ENCODE measurements at places on chromosomes 5 and 9.

GRCh38 chr9:131043646-131044045 is 34.7 kb downstream of the LAMC3 start:
- ATAC-seq, result no peak

DNA sequence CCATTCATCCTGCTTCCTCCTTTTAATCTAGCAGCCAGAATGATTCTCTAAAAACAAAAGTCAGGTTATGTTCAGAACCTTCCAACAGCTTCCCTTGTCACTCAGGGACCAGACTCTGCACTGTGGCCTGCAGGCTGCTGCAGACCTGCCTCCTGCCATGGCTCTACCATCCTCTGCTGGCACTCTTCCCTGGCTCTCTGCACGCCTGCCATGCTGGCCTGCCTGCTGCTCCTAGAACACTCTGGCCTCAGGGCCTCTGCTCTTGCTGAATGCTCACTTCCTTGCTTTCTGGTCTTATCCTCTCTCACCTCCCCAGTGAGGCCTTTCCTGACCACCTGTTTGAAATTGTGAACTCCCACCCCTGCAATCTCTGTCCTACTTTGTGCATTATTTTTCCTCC is 149.4 kb downstream of the CD180 start:
- ATAC-seq, result no peak

GRCh38 chr9:99401680-99402504 is 179.8 kb downstream of the SEC61B start:
- ATAC-seq, result no peak

DNA sequence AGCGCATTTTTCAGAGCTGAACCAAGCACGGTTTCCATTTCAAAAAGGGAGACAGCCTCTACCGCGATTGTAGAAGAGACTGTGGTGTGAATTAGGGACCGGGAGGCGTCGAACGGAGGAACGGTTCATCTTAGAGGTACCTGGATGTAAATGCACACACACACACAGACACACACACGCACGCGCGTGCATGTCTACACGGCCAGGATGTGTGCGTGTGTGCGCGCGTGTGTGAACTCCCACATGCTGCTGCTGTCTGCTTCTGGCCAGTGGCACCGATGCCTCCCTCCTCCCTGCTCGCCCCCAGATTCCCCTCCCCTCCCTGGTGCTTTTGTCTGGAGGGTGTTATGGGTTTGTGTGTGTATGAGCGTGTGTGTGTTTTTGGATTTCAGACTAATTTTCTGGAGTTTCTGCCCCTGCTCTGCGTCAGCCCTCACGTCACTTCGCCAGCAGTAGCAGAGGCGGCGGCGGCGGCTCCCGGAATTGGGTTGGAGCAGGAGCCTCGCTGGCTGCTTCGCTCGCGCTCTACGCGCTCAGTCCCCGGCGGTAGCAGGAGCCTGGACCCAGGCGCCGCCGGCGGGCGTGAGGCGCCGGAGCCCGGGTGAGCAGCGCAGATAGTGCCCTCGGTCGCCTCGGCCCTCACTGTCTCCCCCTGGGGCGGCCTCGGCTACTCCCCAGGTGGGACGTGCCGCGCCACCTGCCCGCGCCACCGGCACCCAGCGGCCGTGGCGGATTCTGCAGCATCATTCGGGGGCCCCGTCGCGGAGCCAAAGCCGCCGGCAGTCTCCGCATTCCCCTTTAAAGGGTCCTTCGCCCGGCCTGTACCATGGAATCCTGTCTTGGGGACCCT is at the start of gene NTRK2:
TSS of gene NTRK2 (plus strand) at position 442 of the 850 bp plus-strand sequence. CDS start 1,020 bp downstream, outside the sequence.
- no peak for ATAC-seq

GRCh38 chr5:154015071-154015693 is 23.5 kb downstream of the FAM114A2 start:
- no peak for ATAC-seq

DNA sequence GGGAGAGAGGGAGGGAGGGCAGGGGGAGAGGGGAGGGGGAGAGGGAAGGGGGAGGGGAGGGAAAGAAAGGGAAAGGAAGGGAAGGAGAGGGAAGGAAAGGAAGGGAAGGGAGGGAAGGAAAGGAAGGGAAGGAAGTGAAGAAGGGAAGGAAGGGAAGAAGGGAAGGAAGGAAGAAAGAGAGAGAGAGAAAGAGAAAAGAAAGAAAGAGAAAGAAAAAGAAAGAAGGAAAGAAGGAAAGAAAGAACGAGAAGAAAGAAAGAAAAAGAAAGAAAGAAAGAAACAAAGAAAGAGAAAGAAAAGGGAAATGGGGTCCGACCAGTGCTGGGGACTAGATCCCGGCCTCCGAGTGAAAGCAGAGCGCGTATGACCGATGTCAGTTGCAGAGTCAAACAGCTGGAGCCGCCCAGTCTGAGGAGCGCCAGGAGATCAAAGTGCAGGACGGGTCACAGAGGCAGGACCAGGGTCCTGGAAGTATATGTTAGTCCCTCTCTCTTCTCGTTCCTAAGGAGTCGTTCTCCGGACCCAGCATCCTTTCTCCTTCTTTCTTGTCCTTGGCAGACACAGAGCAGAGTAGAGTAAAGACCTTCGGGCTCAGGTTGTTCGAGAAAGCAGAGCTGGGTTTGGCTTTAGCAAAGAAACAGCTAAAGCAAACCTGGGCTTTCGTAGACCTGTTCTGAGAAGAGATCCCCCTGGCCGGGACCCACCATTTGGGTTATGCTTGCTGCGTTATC is 305.4 kb upstream of the MSX2 start:
- ATAC-seq, result no peak

DNA sequence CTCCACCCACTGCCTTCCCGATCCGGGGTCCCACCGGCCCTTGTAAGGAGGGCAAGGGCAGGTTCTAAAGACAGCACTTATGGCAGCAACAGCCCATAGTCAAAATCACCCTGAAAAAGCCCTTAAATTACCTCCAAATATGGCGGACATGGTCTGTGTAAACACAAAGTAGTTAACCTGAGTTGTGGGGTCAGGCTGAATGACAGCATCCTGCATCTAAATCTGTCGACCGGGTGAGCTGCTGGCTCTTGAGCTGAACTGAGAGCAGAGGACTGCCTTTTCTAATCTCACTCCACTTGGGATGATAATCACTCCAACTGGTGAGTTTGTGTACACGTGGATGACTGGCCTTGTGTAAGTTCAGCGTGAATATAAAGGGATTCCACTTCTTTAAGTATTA is 249.6 kb downstream of the DENND1A start:
- no peak for ATAC-seq

- ATAC-seq, result no peak
Observed at GRCh38 chr9:33151007-33151557, 16.1 kb downstream of the B4GALT1 start.

DNA sequence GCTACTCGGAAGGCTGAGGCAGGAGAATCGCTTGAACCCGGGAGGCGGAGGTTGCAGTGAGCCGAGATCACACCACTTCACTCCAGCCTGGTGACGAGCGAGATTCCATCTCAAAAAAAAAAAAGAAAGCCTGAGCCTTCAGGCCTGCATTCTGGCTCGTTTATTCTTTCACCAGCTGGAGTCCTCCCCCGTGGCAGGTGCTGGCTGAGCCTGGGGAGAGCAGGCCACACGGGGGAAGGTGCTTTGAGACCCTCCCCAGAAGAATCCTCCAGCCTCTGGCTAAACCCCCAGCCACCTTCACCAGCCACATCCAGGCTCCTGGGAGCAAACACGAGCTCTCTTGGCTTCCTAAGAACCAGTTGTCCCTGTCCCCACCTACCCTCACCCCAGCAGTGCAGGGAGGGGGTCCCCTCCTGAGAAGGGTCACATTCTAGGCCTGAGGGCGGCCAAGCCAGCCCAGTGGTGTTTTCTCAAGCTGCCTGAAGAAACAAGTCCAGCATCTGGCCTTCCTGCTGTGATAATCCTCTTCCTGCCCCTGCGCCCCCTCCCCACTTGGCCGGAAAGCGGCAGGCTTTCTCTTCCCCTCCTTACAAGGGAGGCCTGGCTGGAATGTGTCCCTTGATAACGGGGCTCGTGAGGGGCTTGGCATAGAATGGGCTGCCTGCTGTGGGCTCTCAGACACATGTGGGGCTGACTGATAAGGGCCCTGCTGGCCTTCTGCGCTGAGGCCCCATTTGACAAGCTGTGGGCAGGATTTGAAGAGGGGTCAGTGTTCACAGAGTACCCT is 41.5 kb downstream of the PLPP7 start:
- no peak for ATAC-seq

GRCh38 chr5:144958002-144958401 is 787.3 kb downstream of the KCTD16 start:
- ATAC-seq, result no peak

DNA sequence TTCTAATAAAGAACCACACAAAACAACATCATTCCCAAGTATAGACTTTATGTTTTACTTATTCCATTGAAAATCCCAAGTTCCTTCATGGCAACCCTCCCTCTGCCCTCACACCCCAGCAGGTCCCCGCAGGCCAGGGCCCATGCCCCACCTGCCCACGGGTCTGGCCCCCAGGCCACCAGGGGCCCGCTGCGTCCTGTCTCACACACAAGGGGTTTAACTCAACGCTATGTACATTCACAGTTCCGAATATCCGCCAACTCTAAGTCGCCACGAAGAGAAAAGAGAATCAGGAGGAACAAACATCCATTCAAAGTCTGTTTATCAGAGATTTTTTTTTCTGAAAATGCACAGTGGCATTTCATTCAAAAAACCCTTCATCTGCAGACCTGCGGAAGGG is 16.2 kb upstream of the SLC6A3 start:
- ATAC-seq, result no peak

GRCh38 chr5:136258463-136258862 is 65.5 kb upstream of the SMIM32 start:
- ATAC-seq, result no peak

DNA sequence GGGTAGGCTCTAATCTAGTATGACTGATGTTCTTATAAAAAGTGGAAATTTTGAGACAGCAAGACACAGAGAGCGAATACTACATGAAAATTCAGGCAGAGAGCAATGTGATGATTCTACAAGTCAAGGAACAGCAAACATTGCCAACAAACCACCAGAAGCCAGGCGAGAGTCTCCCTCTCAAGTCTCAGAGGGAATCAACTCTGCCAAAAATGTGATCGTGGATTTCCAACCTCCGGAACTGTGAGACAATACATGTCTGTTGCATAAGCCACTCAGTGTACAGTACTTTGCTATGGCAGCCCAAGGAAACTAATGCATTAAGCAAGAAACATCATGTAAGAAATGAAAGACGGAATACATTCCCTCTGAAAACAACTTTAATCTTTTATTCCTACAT is 52.1 kb upstream of the CCNG1 start:
- no peak for ATAC-seq

- ATAC-seq, result no peak
Observed at GRCh38 chr9:9625248-9625647, 987.6 kb downstream of the PTPRD start.

GRCh38 chr9:27801545-27801944 is 228.3 kb upstream of the C9orf72 start:
- no peak for ATAC-seq

GRCh38 chr5:364497-364896 is 43.0 kb downstream of the AHRR start:
- ATAC-seq, result no peak

DNA sequence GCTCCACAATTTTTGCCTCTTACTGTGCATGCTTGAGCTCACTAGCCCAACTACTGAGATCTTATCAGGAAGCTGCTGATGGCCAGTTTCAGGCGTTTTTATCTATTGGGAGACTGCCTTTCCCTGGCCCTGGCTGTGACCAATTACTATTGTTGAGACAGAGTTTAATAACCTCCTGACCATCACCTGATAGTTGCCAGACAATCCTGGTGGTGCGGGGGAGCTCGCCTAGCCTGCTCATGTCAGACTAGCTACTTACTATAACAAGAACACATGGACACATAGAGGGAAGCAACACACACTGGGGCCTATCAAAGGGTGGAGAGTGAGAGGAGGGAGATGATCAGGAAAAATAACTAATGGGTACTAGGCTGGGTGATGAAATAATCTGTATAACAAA is 13.0 kb upstream of the OXCT1 start:
- no peak for ATAC-seq

DNA sequence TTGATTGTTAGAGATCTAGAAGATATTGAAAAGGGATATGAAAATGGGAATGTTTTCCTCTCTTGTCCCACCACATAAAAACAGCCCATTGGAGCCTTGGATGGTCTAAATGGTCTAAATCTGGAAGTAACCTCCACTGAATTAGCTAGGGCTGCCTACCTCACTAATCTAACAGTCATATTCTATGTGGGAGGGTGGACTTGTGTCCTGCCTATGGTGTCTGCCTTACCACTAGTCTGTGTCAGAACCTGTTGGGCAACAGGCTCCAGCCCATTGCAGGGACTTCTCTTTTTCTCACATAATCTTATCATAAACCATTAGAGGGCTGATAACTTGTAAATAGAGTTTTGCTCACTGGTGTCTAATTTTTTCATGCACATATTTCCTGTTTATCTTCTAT is 548.8 kb upstream of the CDH18 start:
- no peak for ATAC-seq

GRCh38 chr9:84953797-84954705 is 284.5 kb downstream of the NTRK2 start:
- no peak for ATAC-seq

- ATAC-seq, result no peak
Observed at GRCh38 chr5:10663489-10664179, 97.4 kb downstream of the DAP start.

DNA sequence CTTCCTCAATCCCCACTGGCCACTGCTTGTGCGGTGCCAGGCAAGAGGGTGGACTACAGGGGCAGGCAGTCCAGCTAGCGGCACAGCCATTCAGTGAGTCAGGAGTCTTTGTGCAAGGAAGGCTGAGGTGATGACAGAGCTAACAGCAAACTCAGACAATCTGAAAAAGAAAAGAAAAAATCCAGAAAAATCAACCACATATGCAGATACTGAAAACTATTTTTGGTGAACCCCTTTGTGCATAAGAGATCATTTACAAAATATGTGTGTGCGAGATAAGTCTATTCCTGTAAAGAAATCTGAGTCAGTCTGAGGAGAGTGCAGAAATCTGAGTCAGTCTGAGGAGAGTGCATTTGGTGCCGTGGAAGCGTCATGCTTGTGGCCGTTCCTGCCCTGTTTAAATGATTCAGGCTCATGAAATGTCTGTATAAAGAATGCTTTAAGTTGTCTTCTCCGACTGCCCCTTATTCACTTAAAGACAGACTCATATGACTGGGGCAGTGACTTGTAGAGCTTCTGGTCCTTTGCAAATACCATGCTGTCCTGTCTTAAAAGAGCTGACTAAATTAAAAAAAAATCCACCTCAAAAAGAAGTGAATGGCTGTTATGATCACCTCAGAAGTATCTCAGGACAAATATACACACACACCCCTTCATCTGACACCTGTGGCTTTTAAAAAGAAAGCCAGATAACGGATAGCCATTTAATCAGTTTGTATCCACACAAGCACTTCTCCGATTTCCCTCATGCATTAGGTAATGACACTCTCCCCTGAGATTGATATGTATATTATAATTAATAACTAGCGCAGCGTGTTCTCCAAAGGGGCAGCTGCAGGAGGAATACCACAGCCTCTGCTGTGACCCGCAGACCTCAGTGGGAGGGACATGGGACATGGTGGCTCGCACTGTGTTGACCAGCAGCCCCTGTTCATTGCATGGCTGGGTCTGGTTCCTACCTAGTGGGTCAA is 47.3 kb downstream of the TRIO start:
- no peak for ATAC-seq

- no peak for ATAC-seq
Observed at GRCh38 chr9:137172901-137173795, 1.3 kb upstream of the TMEM210 start.
